ENCODE measurements at places on chromosomes 2 and 18. TPM values are rescaled to one million over a fixed set of nuclear protein-coding genes. Genes with fewer than 3 reads are reported as not detected.

The PLGLB1 gene
- total RNA-seq: 1.4 TPM

The KCNG2 gene
- not detected for total RNA-seq

The SYT4 gene
- total RNA-seq: 1.2 TPM

The HS6ST1 gene
- 34.9 TPM for total RNA-seq

The CFAP65 gene
- total RNA-seq: not detected

The SERPINB12 gene
- not detected for total RNA-seq

The ANKRD30B gene
- not detected for total RNA-seq

The FLACC1 gene
- 6.5 TPM for total RNA-seq

The TUBA4B gene
- not detected for total RNA-seq

The INPP4A gene
- total RNA-seq: 14.7 TPM

The FOXD4L1 gene
- total RNA-seq: not detected

The TXNDC2 gene
- total RNA-seq: not detected

The RPRM gene
- not detected for total RNA-seq

The GPR45 gene
- total RNA-seq: not detected

The RAMP1 gene
- 139 TPM for total RNA-seq

The CRYGC gene
- not detected for total RNA-seq

The CGREF1 gene
- 0.84 TPM for total RNA-seq

The TEX44 gene
- not detected for total RNA-seq

The RBM44 gene
- total RNA-seq: 0.30 TPM

The TPO gene
- total RNA-seq: 5.2 TPM

The UGT1A3 gene
- not detected for total RNA-seq

The LINC00305 gene
- not detected for total RNA-seq
